RCC 7860 (cell line): ENCODE measurements at places on chromosomes 11 and 22.
A peak's percentile ranks its signal among the peaks of the same experiment; 100 is the strongest.

GRCh38 chr11:76419896-76420295 is 24.9 kb upstream of the EMSY start:
- DNase-seq = no peak

- no peak for DNase-seq
These were observed 63.4 kb downstream of the GALNT18 start for GRCh38 chr11:11558396-11558795.

GRCh38 chr22:43969989-43970755 is 14.9 kb downstream of the SAMM50 start:
- DNase-seq = no peak

DNA sequence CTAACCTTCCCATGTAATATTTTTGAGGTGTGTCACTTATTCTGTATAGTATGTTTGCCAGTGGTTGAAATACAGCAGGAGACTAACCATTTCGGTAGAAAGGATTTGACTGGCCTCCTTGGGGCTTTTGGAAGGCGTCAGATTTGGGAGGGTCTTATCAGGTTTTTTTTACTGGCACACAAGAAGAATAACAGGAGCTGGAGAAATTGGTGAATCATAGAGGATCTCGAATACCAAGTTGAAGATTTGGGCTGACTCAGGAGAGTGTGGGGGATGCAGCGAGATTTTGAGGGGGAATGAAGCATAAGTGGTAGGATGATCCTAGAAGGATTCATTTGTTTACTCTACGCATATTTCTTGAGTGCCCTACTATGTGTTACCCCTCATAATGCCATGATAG is 200.5 kb downstream of the DDX10 start:
- DNase-seq = no peak

- DNase-seq = peak; percentile 57
These were observed 583 bp upstream of the PKP3 start for GRCh38 chr11:393219-394033.

GRCh38 chr22:24325105-24325757 is 54.6 kb downstream of the SPECC1L start:
- peak; percentile 63 for DNase-seq

GRCh38 chr11:34613552-34614056 is 7.3 kb upstream of the EHF start:
- no peak for DNase-seq

DNA sequence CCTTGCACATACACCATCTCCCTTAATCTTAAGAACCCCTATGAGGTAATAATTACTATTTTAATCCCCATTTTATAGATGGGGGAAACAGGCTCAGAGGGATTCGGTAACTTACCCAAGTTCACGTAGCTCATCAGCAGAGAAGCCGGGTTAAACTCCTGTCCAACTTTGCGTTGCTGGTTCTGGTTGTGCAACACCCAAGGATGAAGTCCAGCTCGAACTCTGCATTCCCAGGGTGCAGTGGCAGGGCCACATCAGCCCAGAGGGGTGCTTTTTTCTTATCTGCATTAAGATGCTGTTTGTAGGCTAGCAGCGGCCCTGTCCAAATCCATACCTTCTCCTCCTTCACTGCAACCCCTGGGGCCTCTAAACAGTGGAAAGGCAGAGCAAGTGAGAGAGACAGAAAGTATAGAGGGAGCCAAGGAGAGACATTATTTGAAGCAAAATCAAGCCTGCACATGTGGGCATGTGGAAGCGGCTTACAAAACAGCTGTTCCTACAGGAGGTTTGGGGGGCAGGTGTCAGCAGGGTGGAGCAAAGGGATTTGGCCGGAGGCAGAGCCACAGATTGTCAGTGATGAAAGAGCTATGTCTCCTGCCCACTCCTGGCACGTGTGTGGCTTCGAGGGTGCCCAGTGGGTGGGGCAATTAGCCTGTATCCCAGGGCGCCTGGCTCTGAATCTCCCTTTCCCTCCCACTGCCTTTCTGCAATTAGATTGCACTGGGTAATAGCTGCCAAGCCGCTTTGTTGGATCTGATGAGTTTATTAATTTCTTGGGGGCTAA is 129.5 kb upstream of the TBCEL start:
- DNase-seq = no peak

DNA sequence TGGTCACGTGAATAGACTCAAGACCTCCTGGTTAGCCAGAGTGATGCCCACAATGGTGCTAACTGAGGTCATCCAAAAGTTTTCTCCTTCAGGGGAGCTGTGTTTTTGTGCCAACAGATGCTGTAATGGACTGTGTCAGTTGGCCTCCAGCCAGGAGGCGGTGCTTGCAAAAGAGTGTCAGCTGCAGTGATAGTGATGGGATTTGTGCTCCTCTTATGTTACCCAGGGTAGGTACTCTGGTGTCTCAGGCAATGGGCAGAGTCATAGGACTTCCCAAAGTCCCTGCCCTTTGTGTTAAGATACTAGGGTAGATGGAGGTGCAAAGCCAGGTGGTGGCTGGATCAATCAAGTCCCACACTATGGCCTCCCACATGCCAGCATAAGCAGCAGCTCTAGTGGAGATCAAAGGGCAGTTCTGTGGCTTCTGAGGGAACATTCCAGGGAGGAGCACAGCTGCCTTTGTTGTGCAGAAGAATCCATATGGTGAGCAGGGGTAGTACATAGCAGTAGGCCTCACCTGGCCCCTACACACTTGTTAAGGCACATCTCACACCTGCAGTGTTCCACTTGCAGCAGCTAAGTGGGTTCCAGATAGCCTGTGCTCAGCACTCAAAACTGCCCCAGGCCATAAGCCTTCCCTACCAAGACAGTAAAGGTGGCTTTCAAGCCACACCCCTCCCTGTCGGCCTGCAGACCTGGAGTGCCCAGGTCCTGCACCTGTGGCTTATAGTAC is 9.4 kb upstream of the FANCF start:
- DNase-seq = no peak

- DNase-seq = no peak
These were observed 4.5 kb downstream of the TRIM29 start for GRCh38 chr11:120133216-120134105.

- DNase-seq = peak; percentile 5
These were observed 38.8 kb downstream of the NUMA1 start for GRCh38 chr11:72041364-72042063.

GRCh38 chr11:134033696-134034491 is 35.0 kb upstream of the JAM3 start:
- peak; percentile 23 for DNase-seq

DNA sequence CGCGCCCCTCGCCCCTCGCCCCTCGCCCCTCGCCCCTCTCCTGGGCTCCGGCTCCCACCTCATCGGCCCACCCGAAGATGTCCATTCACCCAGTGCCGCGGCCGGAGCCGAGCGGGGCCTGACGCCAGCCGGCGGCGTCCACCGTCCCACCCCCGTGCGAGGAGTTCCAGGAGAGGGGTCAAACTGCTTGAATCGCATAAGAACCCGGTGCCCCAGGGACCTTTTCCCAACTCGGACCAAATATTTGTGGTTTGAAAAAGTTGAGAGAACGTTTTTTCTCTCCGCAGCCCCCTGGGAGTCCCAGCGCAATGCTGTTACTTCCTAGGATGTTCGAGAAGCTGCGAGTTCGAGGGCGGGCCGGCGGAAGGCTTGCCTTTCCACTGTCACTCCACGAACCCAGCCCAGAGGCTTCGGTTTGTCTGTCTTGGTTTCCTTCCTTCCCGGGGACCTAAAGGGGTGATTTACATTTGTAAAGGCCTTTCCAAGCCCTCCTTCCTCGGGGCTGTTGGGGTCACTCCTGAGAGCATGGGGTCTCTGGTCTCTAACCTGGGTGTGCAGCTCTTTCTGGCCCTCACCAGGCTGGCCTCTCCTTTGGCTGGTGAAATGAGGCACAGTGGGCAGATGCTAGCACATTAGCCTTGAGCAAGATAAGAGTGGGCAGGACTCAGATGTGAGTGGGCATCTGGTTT is 38.0 kb downstream of the ETS1 start:
- DNase-seq = no peak

- no peak for DNase-seq
These were observed 623 bp downstream of the NDUFS8 start for GRCh38 chr11:68031144-68031464.

- DNase-seq = no peak
These were observed 18.5 kb upstream of the SPON1 start for GRCh38 chr11:13944016-13944415.

GRCh38 chr11:108906329-108906728 is 241.5 kb downstream of the DDX10 start:
- DNase-seq = no peak

GRCh38 chr11:72160319-72160718 is 24.8 kb downstream of the FOLR3 start:
- no peak for DNase-seq

- no peak for DNase-seq
These were observed 3.2 kb downstream of the DBX1 start for GRCh38 chr11:20156876-20157613.

DNA sequence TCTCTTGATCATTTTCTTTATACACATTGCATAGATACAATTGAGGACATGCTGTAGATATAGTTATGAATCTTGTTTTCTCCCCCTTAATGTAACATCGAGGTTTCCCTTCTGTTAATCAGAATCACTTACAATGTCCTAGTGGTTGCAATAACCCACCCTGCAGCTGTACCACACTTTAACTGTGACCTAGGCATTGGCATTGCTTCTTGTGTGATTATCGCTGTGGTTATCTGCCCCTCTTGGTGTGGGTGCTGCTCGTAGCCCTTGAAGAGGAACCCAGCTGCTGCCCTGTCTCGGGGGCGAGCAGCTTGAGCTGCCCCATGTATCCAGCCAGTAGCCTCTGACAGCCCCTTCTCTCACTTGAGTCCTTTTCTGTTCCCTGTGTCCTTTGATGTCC is 1.5 kb downstream of the DGAT2 start:
- no peak for DNase-seq

- no peak for DNase-seq
These were observed 76.6 kb downstream of the ST3GAL4 start for GRCh38 chr11:126432065-126432461.

GRCh38 chr11:93654226-93654625 is 7.3 kb upstream of the CEP295 start:
- DNase-seq = no peak

DNA sequence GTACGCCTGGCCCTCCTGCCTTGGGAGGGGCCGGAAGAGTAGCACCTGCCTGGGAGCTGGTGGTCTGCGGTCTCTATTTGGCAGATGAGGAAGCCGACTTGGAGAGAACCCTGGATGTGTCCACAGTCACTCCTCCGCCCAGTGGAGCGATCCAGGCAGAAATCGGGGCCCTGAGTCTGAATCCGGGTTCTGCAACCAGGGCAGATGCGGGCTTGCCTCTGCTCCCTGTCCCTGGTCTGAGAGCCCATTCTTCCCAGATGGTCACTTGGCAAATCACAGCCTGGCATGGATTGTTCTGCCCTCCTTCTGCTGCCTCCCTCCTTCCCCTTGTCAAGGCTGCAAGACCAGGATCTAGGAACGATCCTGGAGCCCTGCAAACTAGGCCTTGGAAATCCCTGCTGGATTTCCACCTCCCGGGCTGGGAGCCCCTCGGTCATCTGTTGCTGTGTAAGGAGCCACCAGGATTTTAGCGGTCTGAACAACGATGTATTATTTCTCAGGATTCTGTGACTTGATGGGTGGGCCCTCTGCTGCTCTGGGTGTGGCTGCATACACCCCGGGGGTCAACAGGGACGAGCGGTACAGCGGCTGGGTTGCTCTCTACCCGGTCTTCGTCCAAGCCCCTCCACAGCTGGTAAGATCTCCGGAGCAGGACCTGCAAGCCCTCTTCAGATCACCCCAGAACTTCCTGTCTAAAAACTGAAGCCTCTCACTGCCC is 2.0 kb upstream of the ASCL2 start:
- DNase-seq = no peak

GRCh38 chr22:49658902-49659280 is 168.8 kb downstream of the BRD1 start:
- DNase-seq = no peak

GRCh38 chr11:78332174-78332866 is 85.3 kb downstream of the GAB2 start:
- DNase-seq = no peak

DNA sequence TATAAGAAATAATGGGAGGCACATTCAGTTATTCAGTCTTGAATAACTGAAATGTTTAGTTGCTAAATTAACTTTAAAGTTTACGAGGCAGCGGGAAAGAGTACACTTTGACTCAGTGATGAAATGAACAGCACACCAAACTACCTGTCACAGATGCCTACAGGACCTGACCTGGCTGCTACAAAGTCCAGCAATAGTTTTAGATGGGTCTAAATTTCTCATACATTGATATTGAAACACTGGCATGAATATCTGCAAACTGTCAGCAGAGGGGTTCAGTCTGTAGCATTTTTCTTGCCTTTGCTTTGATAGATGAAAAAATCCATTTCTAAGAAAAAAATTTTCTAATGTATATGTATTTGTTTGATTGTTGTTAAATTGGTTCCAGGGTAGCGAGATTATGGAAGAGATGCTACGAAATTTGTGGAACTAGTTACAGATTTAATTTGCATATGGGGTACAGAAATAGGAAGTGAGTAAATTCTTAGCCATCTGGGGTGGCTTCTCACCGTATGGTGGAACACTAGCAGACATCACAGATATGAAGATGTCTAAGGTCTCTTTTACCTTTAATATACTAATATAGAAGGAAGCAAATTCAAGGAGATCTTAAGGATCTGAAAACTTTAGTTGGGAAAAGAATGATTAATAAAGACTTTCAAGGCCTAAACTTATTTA is 20.8 kb upstream of the GAB2 start:
- no peak for DNase-seq

DNA sequence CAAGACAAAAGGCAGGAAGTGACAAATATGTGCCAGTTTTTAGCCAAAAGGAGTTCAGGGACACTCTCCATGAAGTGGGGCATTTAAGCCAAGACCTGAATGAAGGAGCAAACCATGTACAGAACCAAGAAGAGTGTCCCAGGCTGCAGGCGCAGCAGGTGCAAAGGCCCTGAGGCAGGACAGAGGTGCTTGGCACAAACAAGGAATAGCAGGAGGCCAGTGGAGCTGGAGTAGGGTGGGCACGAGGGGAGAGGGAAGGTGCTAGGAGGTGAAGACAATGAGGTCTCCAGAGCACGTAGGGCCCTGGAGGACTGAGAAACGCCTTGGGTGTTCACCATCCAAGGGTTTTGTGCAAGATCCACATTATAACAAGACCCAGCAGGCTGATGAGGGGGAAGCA is 474.1 kb downstream of the MN1 start:
- no peak for DNase-seq

GRCh38 chr22:24128631-24129262 is 52.5 kb upstream of the SUSD2 start:
- no peak for DNase-seq

GRCh38 chr11:45872651-45873356 is 12.6 kb upstream of the MAPK8IP1 start:
- DNase-seq = peak; percentile 27
